Left colon (tissue), 2 donors: ENCODE measurements at places on chromosomes 16 and 17. TPM values are rescaled to one million over a fixed set of nuclear protein-coding genes. Genes with fewer than 3 reads are reported as not detected.

IL21R gene
- 1.0 TPM for total RNA-seq

KRTAP1-5 gene
- total RNA-seq, result not detected

GALK1 gene
- 14.1 TPM for total RNA-seq

CDH3 gene
- total RNA-seq, result 0.81 TPM

RASD1 gene
- 24.6 TPM for total RNA-seq

RNF213 gene
- total RNA-seq, result 95.9 TPM

FNDC8 gene
- total RNA-seq, result not detected

CHST4 gene
- not detected for total RNA-seq
